ENCODE measurements at places on chromosomes 13 and 19.

DNA sequence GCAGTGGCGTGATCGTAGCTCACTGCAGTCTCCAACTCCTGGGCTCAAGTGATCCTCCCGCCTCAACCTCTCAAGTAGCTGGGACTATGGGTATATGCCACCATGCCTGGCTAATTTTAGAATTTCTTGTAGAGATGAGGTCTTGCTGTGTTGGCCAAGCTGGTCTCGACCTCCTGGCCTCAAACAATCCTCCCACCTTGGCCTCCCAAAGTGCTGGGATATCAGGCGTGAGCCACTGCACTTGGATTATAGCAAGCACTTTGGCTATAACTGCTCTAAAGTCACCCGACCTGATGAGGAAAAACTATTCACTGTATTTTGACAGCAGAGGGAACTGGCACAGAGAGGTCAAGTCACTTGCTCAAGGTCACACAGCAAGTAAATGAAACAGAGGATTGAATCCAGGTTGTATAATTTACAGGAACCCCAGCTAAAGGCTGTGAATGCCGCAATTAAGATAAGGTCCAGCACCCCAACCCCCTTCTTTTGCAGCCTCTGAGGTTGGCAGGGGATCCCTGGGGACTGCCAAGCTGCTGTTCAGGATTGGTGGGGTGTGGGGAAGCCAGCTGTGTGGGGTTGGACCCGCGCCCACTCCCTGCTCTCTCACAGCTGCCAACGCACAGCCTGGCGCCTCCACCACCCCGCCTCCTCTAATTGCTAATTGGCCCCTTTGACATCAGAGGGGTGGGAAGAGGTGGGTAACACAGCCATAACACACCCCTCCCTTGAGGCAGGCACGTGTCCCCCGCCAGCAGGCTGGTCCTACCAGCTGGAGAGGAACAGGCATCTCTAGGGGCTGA, 6.0 kb downstream of the TMIGD2 start:
- DNase-seq: peak; percentile 66

DNA sequence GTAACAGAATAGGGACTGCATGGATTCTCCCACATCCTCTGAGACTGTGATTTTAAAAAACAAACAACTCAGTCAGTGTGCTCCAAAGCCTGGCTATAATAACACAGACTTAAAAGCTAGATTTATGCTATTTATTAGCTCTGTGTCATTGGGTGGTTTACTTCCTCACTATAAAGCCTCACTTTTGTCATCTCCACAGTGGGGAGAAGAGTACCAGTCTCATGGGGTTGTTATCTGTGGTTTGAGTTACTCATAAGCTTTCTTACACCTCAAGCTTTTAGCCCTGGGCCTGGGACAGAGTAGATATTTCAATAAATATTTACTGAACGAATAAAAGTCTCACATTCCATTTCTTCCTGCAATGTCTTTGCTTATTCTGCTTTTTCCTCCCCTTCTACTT, 5.3 kb downstream of the RNASEH2B start:
- peak; percentile 10 for DNase-seq

- DNase-seq: no peak
Observed at GRCh38 chr13:84249463-84249862, 367.2 kb upstream of the SLITRK1 start.

DNA sequence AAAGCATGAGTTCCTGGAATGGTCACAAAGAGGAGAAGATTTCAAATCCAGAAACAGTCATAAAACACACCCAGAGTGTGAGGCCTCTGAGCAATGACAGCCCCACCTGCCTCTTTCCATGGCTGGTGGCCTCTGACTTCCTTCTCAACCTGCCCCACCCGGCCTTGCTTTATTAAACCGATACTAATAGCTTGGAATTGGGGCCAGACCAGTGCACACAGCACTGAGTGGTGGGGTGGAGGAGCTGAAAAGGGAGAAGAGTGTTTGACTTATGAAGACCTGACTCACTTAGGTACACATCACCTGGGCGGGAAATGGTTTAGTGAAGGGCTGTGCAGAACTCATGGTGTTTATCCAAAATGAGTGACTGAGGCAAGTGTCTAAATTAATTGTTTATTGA, 20.7 kb upstream of the CEACAM6 start:
- DNase-seq: no peak

DNA sequence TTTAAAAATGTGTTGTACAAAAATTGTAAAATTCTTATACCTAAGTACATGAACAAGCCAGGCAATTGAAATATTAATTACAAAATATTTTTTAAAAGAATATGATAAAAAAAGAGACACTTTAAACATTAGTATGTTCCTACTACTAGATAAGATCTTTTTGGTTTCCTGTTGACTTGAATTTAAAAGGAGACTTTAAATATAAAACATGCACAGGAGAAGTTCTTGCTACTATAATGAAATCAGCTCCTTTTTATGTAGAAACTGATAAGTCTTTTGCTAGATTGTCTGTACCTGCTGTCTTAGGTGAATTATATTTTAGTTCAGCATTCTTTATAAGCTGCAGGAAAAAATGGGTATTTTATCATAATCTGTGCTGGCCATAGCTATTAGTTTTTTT, 140.2 kb downstream of the TNFSF13B start:
- DNase-seq: no peak

DNA sequence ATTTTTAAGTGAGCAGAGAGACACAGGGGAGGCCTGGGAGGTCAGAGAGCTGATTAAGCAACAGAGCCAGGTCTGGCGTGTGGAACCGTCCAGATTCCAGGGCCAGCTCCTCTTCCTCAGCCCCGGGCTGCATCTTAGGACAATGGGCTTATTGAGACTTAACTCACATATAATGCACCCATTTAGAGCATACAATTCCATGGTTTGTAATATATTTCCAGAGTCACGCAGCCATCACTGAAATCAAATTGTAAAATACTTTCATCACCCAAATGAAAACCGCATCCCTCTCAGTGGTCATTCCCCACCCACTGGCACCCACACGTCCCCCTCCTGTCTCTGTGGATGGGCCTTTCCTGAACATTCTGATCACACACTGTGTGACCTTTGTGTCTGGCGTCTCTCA, 2.1 kb upstream of the HMG20B start:
- peak; percentile 2 for DNase-seq

GRCh38 chr13:43676320-43676719, 110.5 kb downstream of the ENOX1 start:
- DNase-seq: no peak

- DNase-seq: peak; percentile 56
Observed at GRCh38 chr13:99356262-99357091, 49.3 kb upstream of the GPR183 start.

- no peak for DNase-seq
Observed at GRCh38 chr19:34082289-34083077, 89.8 kb upstream of the LSM14A start.

DNA sequence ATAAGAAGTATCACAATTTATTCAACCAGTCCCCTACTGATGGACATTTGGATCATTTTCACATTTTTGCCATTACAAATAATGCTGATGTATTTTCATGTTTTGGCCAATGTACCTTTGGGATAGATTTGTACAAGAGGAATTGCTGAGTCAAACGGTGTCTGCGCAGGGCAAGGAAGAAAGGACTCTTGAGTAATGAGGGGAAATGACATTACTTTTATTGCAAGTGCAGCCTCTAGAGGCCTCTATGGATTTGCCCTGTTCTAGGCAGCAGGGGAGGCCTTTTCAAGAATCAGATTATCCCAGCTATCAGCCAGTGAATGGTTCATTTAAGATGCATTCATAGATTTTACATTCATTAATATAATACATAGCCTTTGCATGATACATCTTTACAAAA, 32.9 kb upstream of the GTF3A start:
- DNase-seq: no peak

DNA sequence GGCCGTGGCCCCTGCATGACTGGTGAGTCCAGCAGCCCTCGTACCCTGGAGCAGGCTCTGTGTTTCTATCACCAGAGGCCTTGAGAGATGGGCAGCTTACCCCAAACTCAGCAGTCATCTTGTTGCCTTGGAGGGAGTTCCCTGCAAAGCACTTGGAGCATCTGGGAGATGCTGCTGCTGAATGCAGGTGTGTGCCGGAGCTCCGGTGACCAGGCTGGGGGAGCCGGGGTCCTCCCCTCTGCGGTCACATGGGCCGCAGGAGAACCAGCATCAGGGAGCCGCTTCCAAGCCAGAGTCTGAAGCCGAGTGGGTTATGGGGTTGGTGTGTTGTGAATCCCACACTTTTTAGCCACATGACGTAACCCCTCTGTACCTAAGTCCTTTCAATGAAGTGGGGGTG, 82.8 kb downstream of the TEX29 start:
- DNase-seq: no peak

DNA sequence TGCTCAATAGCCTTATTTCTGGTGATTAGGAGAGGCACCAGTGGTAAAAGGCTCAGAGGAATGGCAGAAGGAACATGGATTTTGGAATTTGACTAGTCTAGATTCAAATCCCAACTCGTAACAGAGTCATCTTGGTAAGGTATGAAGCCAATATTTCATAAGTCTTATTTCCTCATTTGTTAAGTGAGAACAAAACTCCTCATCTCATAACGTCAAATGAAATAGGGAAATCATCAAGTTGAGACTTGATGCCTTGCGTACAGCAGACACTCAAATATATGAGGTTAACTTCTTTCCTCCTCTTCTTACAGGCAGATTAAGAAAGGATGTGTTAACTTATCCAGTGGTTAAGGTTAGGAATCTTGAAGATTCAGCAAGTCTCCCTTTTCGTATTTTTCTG, 189.2 kb downstream of the DLEU7 start:
- no peak for DNase-seq

GRCh38 chr19:6253954-6254733, 25.6 kb downstream of the MLLT1 start:
- DNase-seq: no peak

DNA sequence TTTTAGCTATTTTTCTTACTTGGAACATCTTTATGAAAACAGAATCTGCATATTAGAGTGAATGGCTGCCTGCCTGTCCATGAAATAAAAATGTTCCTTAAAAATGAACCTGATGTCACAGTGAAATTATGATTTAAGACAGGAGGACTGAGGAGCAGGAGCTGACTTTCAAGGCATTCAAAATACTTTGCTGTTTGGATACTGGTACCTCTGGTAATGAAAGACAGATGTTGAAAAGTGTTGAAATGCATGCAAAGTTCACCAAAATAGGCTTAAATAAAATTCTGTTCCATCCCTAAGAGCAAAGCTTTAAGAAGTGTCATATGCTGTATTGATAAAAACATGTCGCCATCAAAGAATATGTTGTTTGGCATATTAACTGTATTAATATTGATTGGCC, 1.7 kb downstream of the ARHGEF7 start:
- no peak for DNase-seq

- no peak for DNase-seq
Observed at GRCh38 chr19:19133985-19134384, 4.3 kb downstream of the TMEM161A start.

- DNase-seq: no peak
Observed at GRCh38 chr19:54099190-54099902, 1.3 kb downstream of the OSCAR start.

DNA sequence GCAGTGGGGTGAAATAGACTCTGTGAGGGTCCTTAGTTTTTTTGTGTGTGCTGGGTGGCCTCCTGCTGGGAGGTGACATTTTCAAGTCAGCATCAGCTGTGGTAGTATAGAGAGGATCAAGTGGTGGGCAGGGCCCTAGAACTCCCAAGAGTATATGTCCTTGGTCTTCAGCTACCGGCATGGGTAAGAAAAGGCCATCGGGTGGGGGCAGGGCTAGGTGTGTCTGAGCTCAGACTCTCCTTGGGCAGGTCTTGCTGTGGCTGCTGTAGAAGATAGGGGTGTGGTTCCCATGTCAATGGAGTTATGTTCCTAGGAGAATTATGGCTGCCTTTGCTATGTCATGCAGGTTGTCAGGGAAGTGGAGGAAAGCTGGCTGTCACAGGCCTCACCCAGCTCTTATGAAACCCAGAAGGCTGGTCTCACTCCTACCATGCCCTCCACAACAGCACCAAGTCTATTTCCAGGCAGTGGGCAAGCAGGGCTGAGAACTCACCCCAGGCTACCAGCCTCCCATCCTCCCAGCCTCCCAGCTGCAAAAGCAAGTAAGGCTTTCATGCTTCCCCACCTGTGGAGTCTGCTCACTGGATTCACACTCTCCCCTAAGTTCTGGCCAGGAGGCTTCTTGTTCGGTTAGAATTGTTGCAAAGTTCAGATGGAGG, 130.6 kb upstream of the SOX1 start:
- DNase-seq: no peak

DNA sequence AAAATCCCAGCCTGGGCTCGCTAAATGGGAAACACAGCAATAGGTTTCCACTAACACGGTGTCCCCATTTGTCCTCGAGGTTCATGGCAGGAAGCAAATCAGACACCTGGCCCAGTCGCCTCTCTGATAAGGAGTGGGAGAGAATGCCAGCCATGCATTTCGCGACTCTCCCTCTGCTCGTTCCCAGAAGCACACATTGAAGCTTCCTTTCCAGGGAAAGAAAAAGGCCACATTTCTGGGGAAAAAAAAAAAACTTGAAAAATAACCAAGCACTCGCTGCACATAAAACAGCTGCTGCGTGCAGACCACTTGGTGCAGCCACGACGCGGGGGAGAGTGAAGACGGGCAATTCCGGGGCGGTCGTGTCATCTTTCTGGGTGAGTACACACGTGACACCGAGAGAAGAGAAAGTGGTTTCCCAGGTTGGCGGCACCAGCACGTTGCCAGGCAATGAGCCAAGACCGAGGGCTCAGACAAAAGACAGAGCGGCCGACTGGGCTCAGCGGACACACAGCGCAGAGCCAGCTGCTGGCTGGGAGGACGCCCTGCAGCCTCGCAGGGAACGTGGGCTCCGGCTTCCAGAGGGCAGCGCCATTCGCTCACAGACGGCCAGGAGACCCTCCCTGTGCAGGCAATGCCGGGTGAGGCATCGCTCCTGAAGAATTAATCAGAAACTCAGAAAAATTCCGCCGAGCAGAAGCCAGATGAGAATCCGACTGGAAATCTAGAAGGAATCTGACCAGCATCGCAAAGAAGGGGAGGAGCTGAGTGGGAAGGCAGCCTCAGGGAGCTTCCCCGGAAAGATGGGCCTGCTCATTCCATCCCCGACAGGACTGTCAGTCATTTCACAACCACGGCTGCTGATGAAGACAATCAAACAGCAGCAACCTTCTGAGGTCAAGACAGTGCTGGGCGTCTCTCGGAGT, 83.2 kb upstream of the IRS2 start:
- DNase-seq: no peak

DNA sequence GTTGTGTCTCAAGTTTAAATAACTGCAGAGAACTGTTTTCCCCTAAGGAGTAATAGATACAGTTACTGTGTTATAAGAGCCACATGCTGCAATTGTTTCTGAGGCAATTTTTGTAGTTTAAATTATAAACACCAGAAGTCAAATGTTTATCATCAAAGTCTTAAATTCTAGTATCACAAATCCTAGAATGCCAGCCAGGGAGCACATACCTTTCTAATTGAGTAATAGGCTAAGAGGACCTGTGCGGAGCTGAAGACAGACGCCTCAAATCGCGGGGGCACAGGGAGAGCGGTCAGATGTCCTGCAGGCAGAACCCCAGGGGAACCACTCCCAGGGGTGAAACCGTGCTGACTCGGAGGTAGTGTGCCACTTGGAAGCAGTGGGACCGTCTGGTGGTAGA, 65.2 kb upstream of the TNFRSF19 start:
- DNase-seq: peak; percentile 21

- no peak for DNase-seq
Observed at GRCh38 chr13:24068472-24068871, 92.0 kb upstream of the SPATA13 start.

Data from H4 (cell line).